ENCODE measurements at places on chromosomes 4 and X.
A peak's percentile ranks its signal among the peaks of the same experiment; 100 is the strongest.

- DNase-seq = no peak
Measured at GRCh38 chr4:62161446-62161845, 961.3 kb downstream of the ADGRL3 start.

GRCh38 chr4:80732010-80732409 is 298.5 kb upstream of the BMP3 start:
- no peak for DNase-seq

- no peak for DNase-seq
Measured at GRCh38 chrX:153582896-153583295, 16.0 kb downstream of the CCNQ start.

DNA sequence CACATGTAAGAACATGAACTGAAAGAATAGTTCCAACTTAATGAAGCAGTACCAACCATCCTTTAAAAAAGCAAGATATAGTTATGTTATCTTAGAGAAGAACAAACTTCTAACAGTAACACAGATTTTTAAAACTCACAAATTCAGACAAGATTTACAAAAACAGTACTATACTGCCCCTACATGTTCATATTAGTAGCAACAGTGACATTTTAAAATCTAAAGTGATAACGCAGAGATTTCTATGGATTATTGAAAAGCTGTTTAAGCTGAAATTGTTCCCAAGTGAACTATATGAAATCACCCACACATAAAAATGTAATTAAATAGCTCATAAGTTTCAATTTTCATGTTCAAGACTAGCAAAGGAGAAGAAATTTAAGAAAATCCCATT is 166.0 kb downstream of the FBXW7 start:
- no peak for DNase-seq

DNA sequence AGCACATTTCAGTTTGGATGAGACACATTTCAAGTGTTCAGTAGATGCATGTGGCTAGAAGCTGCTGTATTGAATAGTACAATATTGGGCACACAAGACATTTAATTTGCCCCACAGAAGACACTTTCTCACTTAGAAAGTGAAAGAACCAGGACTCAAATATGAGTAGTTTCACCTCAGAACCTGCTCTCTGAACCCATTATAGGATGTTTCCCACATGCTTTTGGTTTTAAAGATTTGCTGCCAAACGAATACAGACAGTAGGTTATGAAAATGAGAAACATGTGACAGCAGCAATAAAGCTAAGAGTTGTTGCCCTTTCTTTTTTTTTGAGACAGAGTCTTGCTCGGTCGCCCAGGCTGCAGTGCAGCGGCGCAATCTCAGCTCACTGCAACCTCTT is 32.3 kb downstream of the C4orf54 start:
- DNase-seq = no peak

- no peak for DNase-seq
Measured at GRCh38 chr4:63211776-63212479, 1197.3 kb downstream of the TECRL start.

DNA sequence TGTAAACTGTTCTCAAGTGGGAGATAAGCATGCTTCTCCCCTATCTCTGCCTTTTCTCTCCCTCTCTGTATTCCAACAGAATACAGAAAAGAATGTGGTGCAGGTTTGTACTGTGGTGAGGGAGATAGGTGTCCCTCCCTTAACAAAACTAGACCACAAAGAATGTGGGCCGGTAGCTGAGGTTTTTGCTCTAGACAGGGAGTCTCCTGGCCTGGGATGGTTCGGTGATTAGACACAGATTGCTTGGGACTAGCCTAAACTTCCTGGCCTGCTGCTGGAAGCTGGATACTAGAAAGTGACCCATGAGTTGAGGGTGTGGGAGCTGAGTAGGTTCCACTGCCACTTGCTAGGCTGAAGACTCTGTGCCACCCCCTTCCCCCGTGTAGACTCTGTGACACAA is 143.0 kb downstream of the CXXC4 start:
- no peak for DNase-seq

DNA sequence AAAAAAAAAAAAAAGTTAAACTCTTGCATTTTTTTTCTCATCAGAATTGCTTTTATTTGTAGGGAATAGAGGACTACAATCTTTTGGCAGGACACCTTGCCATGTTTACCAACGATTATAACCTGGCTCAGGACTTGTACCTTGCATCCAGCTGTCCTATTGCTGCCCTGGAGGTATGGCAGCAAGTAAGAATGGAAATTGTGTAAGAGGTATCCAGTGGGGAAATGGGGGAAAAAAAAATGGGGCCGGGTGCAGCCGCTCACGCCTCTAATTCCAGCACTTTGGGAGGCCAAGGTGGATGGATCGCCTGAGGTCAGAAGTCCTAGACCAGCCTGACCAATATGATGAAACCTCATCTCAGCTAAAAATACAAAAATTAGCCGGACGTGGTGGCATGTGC is 49.8 kb downstream of the WDR19 start:
- no peak for DNase-seq

GRCh38 chr4:15151033-15151432 is 148.8 kb downstream of the CPEB2 start:
- DNase-seq = no peak

DNA sequence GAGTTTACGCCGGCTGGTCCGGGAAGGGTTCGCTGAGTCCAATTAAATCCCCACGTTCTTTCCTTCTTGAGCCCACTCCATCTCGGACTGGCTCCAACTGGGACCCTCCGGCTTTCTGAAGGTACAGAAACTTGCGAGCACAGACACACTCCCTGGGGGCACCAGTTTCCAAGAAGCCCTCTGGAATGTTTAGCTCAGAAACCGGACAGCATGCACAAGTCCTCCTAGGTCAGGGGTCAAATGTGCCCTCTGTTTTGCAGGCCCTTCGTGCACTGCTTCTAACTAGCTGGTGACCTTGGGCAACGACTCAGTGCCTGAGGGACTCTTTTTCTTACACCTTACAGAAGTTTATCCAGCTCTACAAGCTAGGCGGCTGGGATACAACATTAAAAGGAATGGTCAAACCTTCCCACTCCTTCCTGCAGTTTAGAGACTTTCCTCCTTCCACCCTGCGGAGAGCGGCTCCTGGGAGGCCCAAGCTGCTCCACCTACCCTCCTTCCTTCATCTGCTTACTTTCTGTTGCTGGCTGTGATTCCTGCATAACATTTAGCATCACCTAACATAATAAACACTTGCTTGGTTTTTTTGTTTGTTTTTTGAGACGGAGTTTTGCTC is 275.5 kb downstream of the BCOR start:
- no peak for DNase-seq

DNA sequence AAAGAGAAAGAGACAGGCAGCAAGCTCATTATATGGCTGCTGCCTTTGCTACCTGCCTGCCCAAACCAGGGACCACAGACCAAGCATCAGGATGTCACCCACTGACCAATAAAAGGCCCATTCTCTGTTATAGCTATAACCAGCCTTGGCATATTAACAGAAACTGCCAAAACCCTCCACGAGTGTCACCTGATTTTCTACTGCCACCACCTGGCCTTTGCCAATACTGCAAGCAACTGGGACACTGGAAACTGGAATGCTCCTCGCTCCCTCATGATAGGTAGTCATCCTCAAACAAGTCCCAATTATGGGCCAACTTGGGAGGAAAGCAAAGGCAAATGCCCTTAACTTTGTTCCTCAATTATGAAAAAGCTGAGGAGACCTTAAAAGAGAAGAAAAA is 76.0 kb downstream of the SPIN4 start:
- DNase-seq = peak; percentile 38

GRCh38 chrX:20029728-20030127 is 38.9 kb upstream of the BCLAF3 start:
- DNase-seq = peak; percentile 82

DNA sequence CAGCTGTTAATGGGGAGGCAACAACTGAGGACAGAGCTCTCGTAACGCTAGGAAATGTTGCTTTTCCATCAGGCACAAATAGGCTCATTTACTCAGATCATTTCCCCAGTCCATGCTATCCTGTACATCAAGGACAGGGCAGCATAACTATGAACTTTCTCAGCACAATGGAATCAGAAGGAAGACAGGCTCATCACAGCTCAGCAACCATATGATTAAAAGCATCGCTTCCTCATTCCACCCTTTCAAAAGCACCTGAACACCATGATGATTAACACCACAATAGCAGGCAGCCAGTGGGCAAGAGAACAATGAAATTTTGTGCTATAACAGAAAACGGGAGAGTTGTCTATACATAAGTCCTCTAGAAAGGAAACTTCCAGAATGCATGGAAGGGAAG is 297.8 kb downstream of the ZNF674 start:
- no peak for DNase-seq

GRCh38 chrX:147950352-147950751 is 30.8 kb upstream of the FMR1NB start:
- DNase-seq = no peak

DNA sequence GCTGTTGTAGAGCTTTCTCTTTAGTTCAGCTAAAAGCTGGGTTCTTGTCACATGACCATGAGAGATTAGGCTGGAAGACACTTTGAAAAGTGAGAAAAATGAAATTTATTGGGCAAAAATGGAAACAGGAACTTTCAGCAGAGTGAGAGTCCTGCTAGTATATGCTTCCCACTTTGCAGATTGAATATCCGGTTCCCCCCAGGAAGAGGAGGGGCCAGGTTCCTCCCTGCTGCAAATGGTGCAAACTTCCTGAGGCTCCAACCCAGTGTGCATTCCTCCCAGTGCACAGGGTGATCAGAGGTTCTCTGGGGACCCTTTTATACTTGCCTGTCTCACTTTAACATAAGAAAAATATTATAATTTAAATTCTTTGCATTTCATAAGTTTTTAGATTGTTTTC is 119.9 kb upstream of the SPIN4 start:
- DNase-seq = no peak

- DNase-seq = no peak
Measured at GRCh38 chr4:123418351-123418931, 21.8 kb downstream of the SPRY1 start.

DNA sequence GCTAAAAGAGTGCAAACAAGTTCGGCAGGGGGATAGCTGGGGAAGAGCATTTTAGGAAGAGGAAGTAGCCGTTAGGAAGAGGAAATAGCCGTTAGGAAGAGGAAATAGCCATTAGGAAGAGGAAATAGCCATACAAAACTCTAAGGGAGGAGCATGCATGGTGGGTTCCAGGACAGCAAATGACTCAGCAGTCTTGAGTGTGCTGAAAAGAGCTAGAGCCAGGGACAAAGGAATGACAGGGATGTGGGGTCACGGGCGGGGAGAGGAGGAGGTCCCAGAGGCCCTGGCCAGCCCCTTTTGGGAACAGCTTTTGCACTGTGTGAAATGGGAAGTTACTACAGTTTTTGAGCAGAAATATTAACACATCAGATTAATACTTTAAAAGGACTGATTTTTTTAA is 882.6 kb downstream of the TRIML1 start:
- DNase-seq = no peak

DNA sequence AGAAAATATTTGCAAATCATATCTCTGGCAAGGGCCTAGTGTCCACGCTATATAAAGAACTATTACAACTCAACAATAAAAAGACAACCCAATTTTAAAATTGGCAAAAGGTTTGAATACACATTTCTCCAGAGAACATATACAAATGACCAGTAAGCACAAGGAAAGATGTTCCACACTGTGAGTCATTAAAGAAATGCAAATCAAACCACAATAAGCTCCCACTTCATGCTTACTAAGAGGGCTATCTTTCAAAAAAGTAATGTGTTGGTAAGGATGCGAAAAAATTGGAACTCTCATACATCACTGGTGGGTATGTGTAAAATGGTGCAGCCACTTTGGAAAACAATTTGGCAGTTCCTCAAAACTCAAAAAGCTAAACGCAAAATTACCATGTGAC is 884.0 kb upstream of the INTU start:
- DNase-seq = no peak

- no peak for DNase-seq
Measured at GRCh38 chrX:6456196-6456595, 78.7 kb downstream of the VCX3A start.
